ENCODE measurements at places on chromosomes 16 and 17. TPM values are rescaled to one million over a fixed set of nuclear protein-coding genes. Genes with fewer than 3 reads are reported as not detected.

TBC1D3 gene
- polyA plus RNA-seq = not detected

HS3ST3A1 gene
- 6.5 TPM for polyA plus RNA-seq

DRC3 gene
- 0.59 TPM for polyA plus RNA-seq

RNU2-1 gene
- polyA plus RNA-seq = not detected

ABCA3 gene
- 8.8 TPM for polyA plus RNA-seq

CHST5 gene
- 0.23 TPM for polyA plus RNA-seq

C16orf92 gene
- polyA plus RNA-seq = not detected

CCT6B gene
- polyA plus RNA-seq = 0.67 TPM

FAM222B gene
- polyA plus RNA-seq = 42.1 TPM

GAS7 gene
- 5.0 TPM for polyA plus RNA-seq

ENO3 gene
- 36.4 TPM for polyA plus RNA-seq

TBC1D10B gene
- polyA plus RNA-seq = 15.4 TPM

RNF222 gene
- not detected for polyA plus RNA-seq

NPIPB6 gene
- 0.83 TPM for polyA plus RNA-seq

ATP1B2 gene
- 9.1 TPM for polyA plus RNA-seq

KRTAP2-2 gene
- polyA plus RNA-seq = not detected

IRX5 gene
- polyA plus RNA-seq = 0.56 TPM

LITAF gene
- 205 TPM for polyA plus RNA-seq

TTYH2 gene
- 17.3 TPM for polyA plus RNA-seq

HOXB3 gene
- not detected for polyA plus RNA-seq

CES2 gene
- 8.6 TPM for polyA plus RNA-seq

MYLK3 gene
- polyA plus RNA-seq = 0.14 TPM

SLFN11 gene
- polyA plus RNA-seq = 0.11 TPM

CASKIN2 gene
- polyA plus RNA-seq = 6.7 TPM

SHBG gene
- 1.1 TPM for polyA plus RNA-seq

RAMP2 gene
- polyA plus RNA-seq = 41.5 TPM

PYY gene
- 3.4 TPM for polyA plus RNA-seq

FBXW10B gene
- polyA plus RNA-seq = 0.28 TPM

NEUROD2 gene
- polyA plus RNA-seq = not detected

LGALS9B gene
- polyA plus RNA-seq = not detected

PNMT gene
- 10.9 TPM for polyA plus RNA-seq

RFFL gene
- polyA plus RNA-seq = 14.0 TPM

SCNN1G gene
- 1.9 TPM for polyA plus RNA-seq

TP53TG3 gene
- not detected for polyA plus RNA-seq

KRTAP2-3 gene
- not detected for polyA plus RNA-seq

HID1 gene
- polyA plus RNA-seq = 25.9 TPM

All from H1 (cell line).